ENCODE measurements at places on chromosomes 1 and 21. TPM values are rescaled to one million over a fixed set of nuclear protein-coding genes. Genes with fewer than 3 reads are reported as not detected.

DNA sequence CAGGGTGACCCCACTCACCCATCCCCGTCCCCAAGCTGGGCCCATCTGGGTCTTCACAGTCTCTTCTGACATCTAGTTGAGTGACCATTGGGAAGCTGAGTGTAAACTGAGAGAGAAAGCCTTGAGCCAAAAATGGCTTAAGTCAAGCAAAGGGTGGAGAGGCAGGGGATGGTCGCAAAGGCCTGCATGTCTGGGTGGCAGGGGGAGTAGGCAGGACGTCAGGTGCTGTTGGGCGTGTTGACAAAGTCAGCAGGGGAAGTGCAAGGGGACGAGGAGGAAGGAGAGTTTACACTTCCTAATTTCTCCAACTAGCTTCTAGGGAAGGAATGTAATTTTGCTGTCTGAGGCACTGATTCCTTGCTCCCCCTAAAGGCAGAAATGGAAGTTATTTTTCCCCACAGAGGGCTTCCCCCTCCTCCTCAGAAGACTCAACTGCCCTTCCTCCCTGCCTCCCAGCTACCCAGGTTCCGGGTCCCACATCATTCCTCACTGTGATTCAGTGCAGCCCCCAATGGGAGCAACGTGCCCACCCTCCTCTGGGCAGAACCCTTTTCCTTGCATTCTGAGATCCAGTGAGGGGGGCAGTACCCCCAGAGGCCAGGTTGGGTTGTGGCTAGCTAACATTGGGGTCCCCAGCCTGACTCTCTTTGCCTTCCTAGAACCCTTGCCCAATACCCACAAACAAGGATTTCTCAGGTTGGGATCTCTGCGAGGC lies 1.2 kb upstream of the ADORA1 start:
- no peak overlapping the region for H3K4me3 ChIP-seq
- H3K4me1 ChIP-seq: peaks cover 18% of the 10 kb centered on the region
- peaks cover 65% of the 10 kb centered on the region for H3K27me3 ChIP-seq
- no peaks in the 10 kb centered on the region for H3K36me3 ChIP-seq
- H3K27ac ChIP-seq: no peak overlapping the region

DNA sequence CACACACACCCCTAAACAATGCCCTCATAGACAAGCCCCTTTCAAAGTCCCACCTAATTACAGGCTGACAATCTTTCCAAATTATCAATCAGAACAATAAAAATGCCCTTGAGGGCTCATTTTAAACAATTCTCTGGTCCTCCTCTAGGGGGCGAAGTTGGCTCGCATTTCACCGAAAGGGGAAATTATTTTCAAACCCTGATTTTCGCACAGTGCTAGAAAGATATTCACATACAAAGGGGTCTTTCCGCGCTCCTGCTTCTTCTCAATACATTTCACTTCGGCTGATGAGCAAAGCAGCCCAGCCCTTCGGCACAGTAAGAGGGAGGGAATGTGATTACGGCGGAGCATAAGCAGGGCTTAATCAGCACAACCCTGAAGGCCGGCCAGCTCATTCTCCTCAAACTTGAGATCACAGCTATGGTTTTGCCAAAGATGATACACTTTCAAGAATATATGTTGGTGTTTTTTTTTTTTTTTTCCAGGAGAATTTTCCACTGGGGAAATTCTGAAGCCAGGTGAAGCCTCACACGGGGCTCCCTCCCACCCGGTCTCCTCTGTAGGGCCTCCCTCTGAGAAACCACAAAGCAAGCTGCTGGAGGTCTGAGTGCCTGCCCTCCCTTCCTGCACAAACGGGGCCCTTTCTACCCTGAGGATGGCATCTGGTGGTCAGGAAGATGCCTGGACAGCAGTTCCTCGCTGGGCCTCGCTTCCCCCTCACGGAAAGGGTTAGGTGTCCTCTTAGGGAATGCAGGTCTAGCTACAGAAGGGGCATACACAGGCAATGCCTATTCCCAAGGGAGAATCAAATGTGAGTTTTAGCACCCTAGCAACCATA lies 66.9 kb downstream of the GNG12 start:
- peaks cover 42% of the 10 kb centered on the region for H3K4me1 ChIP-seq
- DNase-seq: peak; percentile 36
- H3K27ac ChIP-seq: peak overlapping the region; percentile 93

GRCh38 chr1:16073490-16074119 lies at the start of gene FAM131C:
Gene FAM131C (minus strand): TSS chr1:16073651. CDS start chr1:16073442, 209 bp downstream.
- H3K27ac ChIP-seq: no peak within 1 kb of the TSS
- H3K27me3 ChIP-seq: peaks cover 2% of the 10 kb centered on the region
- peak; percentile 62 for DNase-seq
- H3K36me3 ChIP-seq: no peaks in the 10 kb centered on the region

GRCh38 chr21:41670056-41670805 lies 96.6 kb downstream of the RIPK4 start:
- no peak overlapping the region for H3K27ac ChIP-seq
- no peak overlapping the region for H3K4me3 ChIP-seq
- H3K27me3 ChIP-seq: no peaks in the 10 kb centered on the region
- no peaks in the 10 kb centered on the region for H3K4me1 ChIP-seq
- H3K36me3 ChIP-seq: no peaks in the 10 kb centered on the region

GRCh38 chr1:234772345-234773147 lies 162.6 kb upstream of the IRF2BP2 start:
- no peaks in the 10 kb centered on the region for H3K36me3 ChIP-seq
- H3K27ac ChIP-seq: peak overlapping the region; percentile 60
- DNase-seq: peak; percentile 78
- H3K27me3 ChIP-seq: no peaks in the 10 kb centered on the region

- DNase-seq: no peak
- no peaks in the 10 kb centered on the region for H3K36me3 ChIP-seq
- no peak overlapping the region for H3K27ac ChIP-seq
- no peaks in the 10 kb centered on the region for H3K27me3 ChIP-seq
Measured at GRCh38 chr1:4894566-4894965, 240.2 kb downstream of the AJAP1 start.

GRCh38 chr1:9454494-9455066 lies 84.7 kb upstream of the SLC25A33 start:
- DNase-seq: no peak
- peaks cover 19% of the 10 kb centered on the region for H3K4me1 ChIP-seq
- H3K27ac ChIP-seq: no peak overlapping the region
- no peaks in the 10 kb centered on the region for H3K36me3 ChIP-seq
- no peaks in the 10 kb centered on the region for H3K27me3 ChIP-seq
- no peak overlapping the region for H3K4me3 ChIP-seq

DNA sequence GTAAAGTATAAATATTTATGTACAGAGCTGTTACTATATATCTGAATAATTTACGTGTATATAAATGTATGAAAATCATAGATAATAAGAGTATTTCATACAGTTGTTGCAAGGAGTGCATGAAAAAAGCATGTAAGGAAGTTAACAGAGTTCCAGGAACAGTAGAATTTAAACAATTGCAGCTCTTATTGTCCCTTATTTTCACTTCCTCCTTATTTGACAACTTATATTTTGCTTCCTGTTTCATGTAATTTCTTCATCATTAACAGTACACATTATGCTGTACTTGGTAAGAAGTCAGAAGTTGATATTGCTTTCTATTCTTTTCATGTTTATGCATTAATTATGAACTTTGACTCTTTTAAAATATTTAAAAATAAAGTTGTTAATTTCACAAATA lies 681.5 kb downstream of the LRRIQ3 start:
- no peak overlapping the region for H3K27ac ChIP-seq
- no peak overlapping the region for H3K4me3 ChIP-seq
- no peaks in the 10 kb centered on the region for H3K36me3 ChIP-seq
- H3K4me1 ChIP-seq: no peaks in the 10 kb centered on the region
- no peak for DNase-seq

GRCh38 chr1:116277840-116278540 lies 95.1 kb upstream of the ATP1A1 start:
- no peak overlapping the region for H3K4me3 ChIP-seq
- DNase-seq: peak; percentile 43
- no peaks in the 10 kb centered on the region for H3K36me3 ChIP-seq
- H3K27ac ChIP-seq: no peak overlapping the region
- peaks cover 11% of the 10 kb centered on the region for H3K4me1 ChIP-seq
- no peaks in the 10 kb centered on the region for H3K27me3 ChIP-seq

The OR6K3 gene
- polyA plus RNA-seq: not detected

The ANKRD65 gene
- 2.6 TPM for polyA plus RNA-seq

The UBXN10 gene
- polyA plus RNA-seq: 1.4 TPM

The FALEC gene
- polyA plus RNA-seq: 0.31 TPM
